Fibroblast of skin of right biceps (primary cell): ENCODE measurements at places on chromosomes 3 and 15.

- DNase-seq = peak; percentile 9
Measured at GRCh38 chr15:64050281-64051092, 4.2 kb upstream of the DAPK2 start.

GRCh38 chr15:69820819-69821218 is 276.9 kb downstream of the TLE3 start:
- DNase-seq = no peak

DNA sequence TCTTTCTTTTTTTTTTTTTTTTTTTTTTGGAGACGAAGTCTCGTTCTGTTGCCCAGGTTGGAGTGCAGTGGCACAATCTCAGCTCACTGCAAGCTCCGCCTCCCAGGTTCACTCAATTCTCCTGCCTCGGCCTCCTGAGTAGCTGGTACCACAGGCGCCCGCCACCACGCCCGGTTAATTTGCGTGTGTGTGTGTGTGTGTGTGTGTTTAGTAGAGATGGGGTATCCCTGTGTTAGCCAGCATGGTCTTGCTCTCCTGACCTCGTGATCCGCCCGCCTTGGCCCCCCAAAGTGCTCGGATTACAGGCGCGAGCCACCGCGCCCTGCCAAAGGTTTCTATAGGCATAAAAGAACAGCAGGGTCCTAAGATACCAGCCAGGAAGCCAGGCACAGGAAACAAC is 261.0 kb upstream of the CCDC54 start:
- no peak for DNase-seq

DNA sequence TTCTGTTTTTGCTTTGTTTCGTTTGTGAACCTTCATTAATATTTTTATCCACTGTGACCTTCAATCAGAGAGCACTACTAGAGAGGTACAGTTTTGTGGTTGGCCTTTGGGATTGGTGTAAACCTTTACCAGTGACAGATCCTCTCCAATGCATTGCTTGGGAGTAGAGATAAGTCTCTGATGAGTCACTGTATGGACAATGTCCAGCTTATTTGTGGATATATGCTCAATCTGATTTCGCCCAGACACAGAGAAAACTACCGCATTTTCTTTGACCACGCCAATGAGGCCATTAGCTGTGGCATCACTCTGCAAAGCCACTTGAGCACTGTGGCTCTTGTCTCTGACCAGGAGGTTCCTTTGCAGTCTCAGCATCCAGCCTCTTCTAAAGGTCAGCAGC is 964.7 kb downstream of the TUSC7 start:
- DNase-seq = peak; percentile 28

GRCh38 chr15:31031471-31032067 is 40.1 kb upstream of the MTMR10 start:
- peak; percentile 64 for DNase-seq

- DNase-seq = no peak
Measured at GRCh38 chr3:54125300-54125699, 2.9 kb downstream of the CACNA2D3 start.

DNA sequence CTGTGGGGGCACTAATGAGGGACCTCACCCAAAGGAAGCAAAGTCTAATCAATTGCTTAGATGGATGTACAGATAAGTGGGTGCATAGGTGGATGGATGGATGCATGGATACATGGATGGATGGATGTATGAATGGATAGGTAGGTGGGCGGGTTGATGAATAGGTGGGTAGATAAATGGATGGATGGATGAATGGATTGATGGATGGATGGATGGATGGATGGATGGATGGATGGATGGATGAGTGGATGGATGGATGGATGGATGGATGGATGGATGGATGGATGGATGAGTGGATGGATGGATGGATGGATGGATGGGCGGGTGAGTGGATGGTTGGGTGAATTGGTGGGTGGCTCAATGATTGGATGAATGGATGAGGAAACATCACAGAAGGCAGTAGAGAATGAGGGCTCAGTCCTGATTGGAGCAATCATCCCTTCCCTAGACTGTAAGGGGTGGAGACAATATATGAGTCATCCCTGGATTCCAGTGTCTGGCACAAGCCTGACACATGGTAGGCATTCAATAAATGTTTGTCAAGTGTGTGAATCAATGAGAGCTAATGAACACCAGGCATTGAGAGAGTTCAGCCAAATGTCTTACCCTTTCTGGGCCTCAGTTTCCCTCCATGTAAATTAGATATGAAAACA is 40.4 kb upstream of the PXYLP1 start:
- peak; percentile 6 for DNase-seq

- DNase-seq = no peak
Measured at GRCh38 chr3:156107504-156107903, 12.9 kb upstream of the KCNAB1 start.

- no peak for DNase-seq
Measured at GRCh38 chr3:45120359-45121158, 25.6 kb downstream of the CDCP1 start.

DNA sequence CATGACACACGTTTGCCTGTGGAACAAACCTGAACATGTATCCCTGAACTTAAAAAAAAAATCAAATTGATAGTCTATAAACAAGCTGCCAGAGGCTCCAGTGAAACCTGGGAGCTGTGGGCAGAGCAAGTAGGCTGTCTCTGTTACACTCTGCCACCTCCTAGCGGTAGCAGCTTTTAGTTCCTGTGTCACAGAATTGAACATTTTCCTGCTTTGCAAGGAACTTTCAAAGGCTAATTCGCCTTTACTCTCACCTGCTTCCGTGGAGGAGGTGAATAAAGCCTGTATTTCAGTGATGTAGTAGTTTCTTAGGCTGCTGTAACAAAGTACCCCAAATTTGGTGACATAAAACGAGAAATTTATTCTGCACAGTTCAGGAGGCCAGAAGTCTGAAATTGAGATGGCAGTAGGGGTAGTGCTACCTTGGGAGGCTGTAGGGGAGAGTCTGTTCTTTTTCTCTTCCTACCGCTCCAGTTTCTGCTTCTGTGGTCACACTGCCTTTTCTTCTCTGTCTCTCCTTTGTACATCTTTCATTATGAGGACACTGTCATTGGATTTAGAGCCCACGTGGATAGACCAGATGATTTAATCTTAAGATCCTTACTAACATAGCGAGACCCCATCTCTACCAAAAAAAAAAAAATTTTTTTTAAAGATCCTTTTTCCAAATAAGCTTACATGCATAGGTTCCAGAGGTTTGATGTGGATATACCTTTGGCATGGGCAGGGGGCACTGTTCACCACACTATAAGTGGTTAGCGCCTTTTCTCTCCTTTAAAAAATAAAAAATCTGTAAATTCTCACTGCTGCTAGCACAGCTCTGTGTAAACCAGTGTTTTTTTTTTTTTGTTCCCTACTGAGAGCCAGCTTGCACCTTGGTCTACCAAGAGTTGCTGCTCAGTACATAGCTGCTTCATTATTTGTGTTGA is 25.3 kb downstream of the FBXO22 start:
- peak; percentile 28 for DNase-seq

GRCh38 chr3:120196812-120197211 is 88.2 kb downstream of the GPR156 start:
- DNase-seq = no peak

GRCh38 chr3:188465311-188465710 is 311.4 kb downstream of the LPP start:
- no peak for DNase-seq

DNA sequence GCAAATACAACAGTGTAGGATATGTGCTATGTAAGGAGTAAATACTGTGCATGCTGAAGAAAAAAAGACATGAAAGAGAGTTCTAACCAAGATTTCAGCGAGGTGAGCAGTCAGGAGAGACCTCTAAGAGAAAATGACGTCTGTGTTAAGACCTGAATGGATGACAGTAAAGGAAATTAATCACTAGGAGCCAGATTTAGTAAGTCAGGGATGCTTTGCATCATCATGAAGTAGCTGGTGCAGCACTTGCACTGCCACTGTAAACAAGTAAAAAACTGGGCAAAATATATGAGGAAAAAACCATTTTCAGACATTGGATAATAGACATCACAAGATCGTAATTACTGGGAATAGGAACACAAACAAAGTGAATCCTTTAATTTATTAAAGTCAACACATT is 32.6 kb downstream of the RTP4 start:
- no peak for DNase-seq

DNA sequence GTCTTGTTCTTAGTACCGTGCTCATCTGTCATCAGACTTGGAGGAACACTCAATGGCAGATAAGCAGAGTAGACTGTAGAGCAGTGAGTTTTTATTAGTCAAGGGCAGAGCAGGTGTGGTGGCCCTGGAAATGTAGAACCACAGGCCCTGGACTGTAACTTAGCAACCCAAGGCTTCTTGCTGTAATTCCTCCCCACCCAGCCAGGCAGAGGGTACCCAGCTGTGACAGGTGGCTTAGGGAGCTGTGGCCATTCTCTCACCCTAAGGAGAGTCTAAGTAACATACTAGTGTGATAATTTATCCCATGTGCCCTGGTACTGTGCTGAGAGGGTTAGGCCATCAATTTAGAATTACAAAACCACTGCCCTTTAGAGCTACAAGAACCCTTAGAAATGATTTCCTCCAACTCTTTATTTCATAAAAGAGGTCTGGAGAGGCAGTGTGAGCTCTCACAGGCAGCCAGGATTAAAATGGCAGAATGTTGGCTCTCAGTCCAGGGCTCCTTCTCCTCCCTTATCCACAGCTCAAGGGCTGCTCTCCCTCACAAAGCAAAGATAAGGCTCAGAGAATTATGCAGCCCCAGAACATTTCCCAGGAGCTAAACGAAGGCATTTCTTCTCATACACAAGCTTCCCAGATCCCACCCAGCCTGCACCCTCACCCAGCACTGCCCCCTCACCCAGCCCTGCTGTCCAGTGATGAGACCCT is 3.0 kb downstream of the POMGNT2 start:
- no peak for DNase-seq

DNA sequence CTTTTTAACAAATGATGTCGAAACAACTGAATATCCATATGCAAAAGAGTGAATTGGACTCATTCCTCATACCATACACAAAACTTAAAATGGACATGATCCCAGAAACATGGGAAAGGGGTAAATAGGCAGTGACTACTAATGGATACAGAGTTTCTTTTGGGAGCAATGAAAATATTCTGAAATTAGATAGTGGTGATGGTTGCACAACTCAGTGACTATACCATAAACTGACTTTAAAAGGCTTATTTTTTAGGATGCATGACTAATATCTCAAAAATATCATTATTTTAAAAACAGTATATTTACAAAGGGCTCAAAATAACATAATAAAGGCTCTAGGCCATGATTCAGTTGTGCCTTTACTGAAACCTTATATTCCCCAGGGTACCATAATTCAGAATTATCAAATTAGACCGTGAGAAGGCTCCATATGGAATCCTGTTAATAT is 16.3 kb upstream of the ATP13A3 start:
- peak; percentile 89 for DNase-seq

GRCh38 chr3:97821287-97821773 is 481 bp upstream of the CRYBG3 start:
- no peak for DNase-seq

GRCh38 chr3:105613120-105613519 is 246.4 kb downstream of the ALCAM start:
- DNase-seq = peak; percentile 53
